ENCODE measurements at places on chromosomes 6 and 20. TPM values are rescaled to one million over a fixed set of nuclear protein-coding genes. Genes with fewer than 3 reads are reported as not detected.

The DEFB124 gene
- total RNA-seq = not detected

The LYRM2 gene
- total RNA-seq = 45.1 TPM

The SNAP91 gene
- total RNA-seq = 2.5 TPM

The B4GALT5 gene
- 25.1 TPM for total RNA-seq

The HLA-F gene
- total RNA-seq = 48.9 TPM

The TFAP2D gene
- not detected for total RNA-seq

The LAMA2 gene
- 149 TPM for total RNA-seq

The GPR6 gene
- total RNA-seq = not detected

The PROCR gene
- total RNA-seq = 3.4 TPM

The NKX2-2 gene
- total RNA-seq = not detected

The ANKRD60 gene
- not detected for total RNA-seq

The PLG gene
- total RNA-seq = not detected

GRCh38 chr6:3194535-3195419, 32.7 kb downstream of the TUBB2B start:
- H3K36me3 ChIP-seq = no peaks in the 10 kb centered on the region
- DNase-seq = no peak
- H3K27me3 ChIP-seq = no peaks in the 10 kb centered on the region
- peaks cover 14% of the 10 kb centered on the region for H3K4me1 ChIP-seq
- H3K4me3 ChIP-seq = no peak overlapping the region
- H3K27ac ChIP-seq = peak overlapping the region; percentile 68

- H3K27ac ChIP-seq = no peak overlapping the region
- no peak overlapping the region for H3K4me3 ChIP-seq
- no peak for DNase-seq
- no peaks in the 10 kb centered on the region for H3K36me3 ChIP-seq
- no peaks in the 10 kb centered on the region for H3K4me1 ChIP-seq
Measured at GRCh38 chr6:52351879-52352238, 10.1 kb upstream of the PAQR8 start.

DNA sequence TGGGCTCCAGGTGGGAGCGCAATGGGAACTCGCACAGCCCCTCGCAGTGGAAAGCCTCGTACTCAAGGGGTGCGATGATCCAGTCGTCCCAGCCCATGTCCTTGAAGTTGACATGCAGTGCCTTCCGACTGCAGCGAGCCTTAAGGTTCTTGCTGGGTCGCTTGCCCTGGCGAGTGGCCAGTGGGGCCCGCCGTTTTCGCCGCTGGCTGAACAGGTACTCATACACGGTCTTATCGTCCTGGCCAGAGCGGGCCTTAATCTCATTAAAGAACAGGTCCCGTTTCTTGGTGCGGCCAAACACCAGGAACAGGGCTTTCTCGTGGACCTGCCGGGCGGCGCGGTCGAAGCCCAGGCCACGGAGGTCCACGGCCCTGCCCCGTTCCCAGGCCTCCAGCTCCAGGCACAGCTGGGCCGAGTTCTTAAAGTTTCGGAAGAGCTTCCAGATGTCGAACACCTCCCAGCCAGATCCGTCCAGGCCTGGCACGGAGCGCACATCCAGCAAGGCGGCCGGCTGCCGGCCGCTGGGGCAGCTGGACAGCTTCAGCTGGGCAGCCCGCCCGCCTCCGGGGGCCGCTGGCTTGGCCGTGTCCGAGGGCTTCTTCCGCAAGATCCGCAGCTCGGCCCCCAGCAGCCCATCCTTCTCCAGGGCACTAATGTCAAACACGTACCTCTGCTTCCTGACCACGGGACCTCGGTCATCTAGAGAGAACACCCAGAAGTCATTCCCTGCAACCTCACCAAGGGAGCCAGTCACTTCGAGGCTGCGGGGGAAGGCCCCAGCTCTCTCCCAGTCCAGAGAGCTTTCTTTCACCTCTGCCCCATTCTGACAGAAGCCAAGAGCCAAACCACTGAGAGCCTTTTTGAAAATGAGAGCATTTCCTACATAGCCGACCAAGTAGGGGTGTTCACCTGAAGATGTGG, 3.7 kb downstream of the GDF5 start:
- peak; percentile 17 for DNase-seq
- no peaks in the 10 kb centered on the region for H3K36me3 ChIP-seq
- no peaks in the 10 kb centered on the region for H3K4me1 ChIP-seq
- no peak overlapping the region for H3K4me3 ChIP-seq
- no peak overlapping the region for H3K27ac ChIP-seq
- no peaks in the 10 kb centered on the region for H3K27me3 ChIP-seq

GRCh38 chr6:130671577-130671976, 155.6 kb upstream of the SMLR1 start:
- peak; percentile 25 for DNase-seq
- H3K4me1 ChIP-seq = peaks cover 7% of the 10 kb centered on the region
- H3K36me3 ChIP-seq = no peaks in the 10 kb centered on the region
- no peaks in the 10 kb centered on the region for H3K27me3 ChIP-seq
- no peak overlapping the region for H3K27ac ChIP-seq
- H3K4me3 ChIP-seq = no peak overlapping the region

DNA sequence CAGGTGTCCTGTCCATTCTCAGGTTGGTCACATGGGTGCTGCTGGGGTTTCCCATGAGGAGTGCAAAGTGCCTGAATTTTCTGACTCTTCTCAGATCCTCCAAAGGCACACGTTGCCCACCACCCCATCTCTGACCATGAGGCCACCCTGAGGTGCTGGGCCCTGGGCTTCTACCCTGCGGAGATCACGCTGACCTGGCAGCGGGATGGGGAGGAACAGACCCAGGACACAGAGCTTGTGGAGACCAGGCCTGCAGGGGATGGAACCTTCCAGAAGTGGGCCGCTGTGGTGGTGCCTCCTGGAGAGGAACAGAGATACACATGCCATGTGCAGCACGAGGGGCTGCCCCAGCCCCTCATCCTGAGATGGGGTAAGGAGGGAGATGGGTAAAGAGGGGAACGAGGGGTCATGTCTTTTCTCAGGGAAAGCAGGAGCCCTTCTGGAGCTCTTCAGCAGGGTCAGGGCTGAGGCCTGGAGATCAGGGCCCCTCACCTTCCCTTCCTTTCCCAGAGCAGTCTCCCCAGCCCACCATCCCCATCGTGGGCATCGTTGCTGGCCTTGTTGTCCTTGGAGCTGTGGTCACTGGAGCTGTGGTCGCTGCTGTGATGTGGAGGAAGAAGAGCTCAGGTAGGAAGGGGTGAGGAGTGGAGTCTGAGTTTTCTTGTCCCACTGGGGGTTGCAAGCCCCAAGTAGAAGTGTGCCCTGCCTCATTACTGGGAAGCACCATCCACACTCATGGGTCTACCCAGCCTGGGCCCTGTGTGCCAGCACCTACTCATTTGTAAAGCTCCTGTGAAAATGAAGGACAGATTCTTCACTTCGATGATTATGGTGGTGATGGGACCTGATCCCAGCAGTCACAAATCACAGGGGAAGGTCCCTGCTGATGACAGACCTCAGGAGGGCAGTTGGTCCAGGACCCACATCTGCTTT, 2.0 kb downstream of the HLA-F start:
- H3K4me1 ChIP-seq = peaks cover 23% of the 10 kb centered on the region
- no peak overlapping the region for H3K27ac ChIP-seq
- DNase-seq = no peak
- H3K36me3 ChIP-seq = peaks cover 37% of the 10 kb centered on the region

GRCh38 chr6:45715508-45715803, 300.2 kb downstream of the CLIC5 start:
- peaks cover 6% of the 10 kb centered on the region for H3K4me1 ChIP-seq
- H3K4me3 ChIP-seq = no peak overlapping the region
- no peak overlapping the region for H3K27ac ChIP-seq

DNA sequence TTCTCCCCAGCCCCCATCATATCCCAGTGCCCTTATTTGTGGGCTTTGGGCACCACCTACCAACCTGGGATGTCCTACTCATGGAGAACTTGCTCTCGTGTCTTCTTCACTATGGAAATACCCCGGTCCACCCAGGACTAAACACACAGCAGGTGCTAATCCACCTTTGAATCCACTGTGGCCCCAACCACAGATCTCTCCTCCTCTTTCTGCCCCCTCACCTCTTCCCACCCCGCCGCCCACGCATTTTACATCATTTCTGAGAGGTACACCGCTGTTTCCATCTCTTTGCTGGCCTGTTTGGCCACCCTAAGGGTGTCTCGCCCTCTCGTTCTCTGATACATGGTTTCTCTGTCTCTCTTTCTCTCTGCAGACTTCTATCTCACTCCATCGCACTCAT, 82.5 kb upstream of the CTNNBL1 start:
- H3K27me3 ChIP-seq = no peaks in the 10 kb centered on the region
- H3K36me3 ChIP-seq = no peaks in the 10 kb centered on the region
- no peaks in the 10 kb centered on the region for H3K4me1 ChIP-seq
- H3K27ac ChIP-seq = no peak overlapping the region
- H3K4me3 ChIP-seq = no peak overlapping the region
- DNase-seq = no peak

DNA sequence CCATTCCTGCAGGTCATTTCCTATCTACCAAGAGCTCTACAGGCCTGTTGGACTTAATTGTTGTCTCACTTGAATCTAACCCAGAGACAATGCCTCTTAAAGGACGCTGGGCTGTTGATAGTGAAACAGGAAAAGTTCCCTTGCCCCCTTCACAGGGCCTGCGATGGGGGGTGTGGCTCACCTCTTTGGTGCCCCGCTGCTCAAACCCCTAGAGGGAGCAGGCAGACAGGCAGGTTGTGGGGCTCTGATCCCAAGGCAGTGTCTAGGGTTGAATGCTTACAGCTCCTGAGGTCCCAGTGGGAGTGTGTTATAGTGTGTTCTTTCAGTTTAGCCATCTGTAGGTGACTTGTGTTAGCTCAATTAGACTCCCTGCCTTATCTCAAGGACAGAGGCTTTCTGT, 68.0 kb downstream of the OTOR start:
- no peaks in the 10 kb centered on the region for H3K36me3 ChIP-seq
- H3K27me3 ChIP-seq = peaks cover 16% of the 10 kb centered on the region
- H3K4me3 ChIP-seq = no peak overlapping the region

GRCh38 chr6:140979642-140980091, 1153.1 kb upstream of the GJE1 start:
- no peaks in the 10 kb centered on the region for H3K27me3 ChIP-seq
- H3K36me3 ChIP-seq = no peaks in the 10 kb centered on the region

GRCh38 chr6:127879685-127880084, 21.2 kb downstream of the THEMIS start:
- H3K4me1 ChIP-seq = no peaks in the 10 kb centered on the region
- H3K36me3 ChIP-seq = no peaks in the 10 kb centered on the region
- no peak for DNase-seq
- H3K27me3 ChIP-seq = no peaks in the 10 kb centered on the region
- no peak overlapping the region for H3K27ac ChIP-seq

DNA sequence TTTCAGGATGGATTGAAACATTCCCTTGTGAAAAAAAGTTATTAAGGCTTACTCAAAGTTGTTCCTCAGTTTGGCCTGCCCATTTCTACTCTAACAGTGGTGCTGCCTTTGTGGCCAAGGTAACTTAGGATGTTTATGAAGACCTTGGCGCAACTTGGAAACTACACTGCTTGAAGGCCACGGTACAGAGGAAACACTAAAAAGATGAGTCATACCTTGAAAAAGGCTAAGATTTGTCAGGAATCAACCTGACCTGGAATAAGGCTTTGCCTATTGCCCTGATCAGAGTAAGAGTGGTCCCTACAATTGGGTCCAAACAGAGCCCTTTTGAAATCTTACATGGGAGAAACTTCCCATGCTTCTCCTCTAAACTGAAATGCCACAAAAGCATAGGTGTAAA, 119.9 kb upstream of the MOCS1 start:
- H3K36me3 ChIP-seq = no peaks in the 10 kb centered on the region
- H3K27ac ChIP-seq = no peak overlapping the region
- no peak overlapping the region for H3K4me3 ChIP-seq

DNA sequence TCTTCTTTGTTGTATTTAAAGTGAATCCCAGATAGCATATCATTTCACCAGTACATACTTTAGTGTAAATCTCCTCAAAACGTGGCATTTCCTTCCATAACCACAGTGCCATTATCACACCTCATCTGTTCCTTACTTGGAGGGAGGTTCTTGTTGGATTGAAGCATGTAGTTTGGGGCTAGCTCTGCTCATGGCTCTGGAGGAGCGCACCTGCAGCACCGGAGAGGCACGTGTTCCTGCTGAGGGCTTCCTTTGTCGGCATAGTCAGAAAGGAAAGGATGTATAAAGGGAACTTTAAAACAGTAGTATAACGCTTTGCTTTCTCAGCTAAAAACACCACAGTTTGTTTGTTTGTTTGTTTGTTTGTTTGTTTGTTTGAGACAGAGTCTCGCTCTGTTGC, 121.7 kb upstream of the TMEM181 start:
- no peak overlapping the region for H3K4me3 ChIP-seq
- no peaks in the 10 kb centered on the region for H3K27me3 ChIP-seq
- no peak for DNase-seq
- H3K27ac ChIP-seq = no peak overlapping the region

GRCh38 chr6:32298632-32299336, 72.9 kb downstream of the TSBP1 start:
- no peaks in the 10 kb centered on the region for H3K4me1 ChIP-seq
- H3K36me3 ChIP-seq = no peaks in the 10 kb centered on the region
- H3K27me3 ChIP-seq = peaks cover 9% of the 10 kb centered on the region
- no peak overlapping the region for H3K4me3 ChIP-seq
- H3K27ac ChIP-seq = no peak overlapping the region

DNA sequence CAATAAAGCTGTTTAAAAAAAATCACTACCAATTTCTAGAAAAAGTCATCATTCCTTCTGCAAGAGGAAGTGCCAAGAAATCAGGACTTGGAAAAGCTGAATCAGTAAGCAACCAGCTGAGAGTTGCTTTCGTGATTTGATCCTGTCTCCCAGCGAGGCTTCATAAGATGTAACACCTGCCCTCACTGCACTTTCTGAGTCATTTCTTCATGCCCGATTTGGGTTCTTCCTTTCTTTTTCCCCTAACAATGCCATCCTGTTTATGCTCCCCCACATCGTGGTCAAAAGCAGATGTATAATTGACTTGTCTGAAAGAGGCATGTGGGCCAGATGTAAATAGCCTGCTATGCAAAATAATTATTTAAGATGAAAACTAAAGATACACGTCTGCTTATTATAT, 52.1 kb downstream of the RIPOR2 start:
- no peak overlapping the region for H3K27ac ChIP-seq
- H3K27me3 ChIP-seq = no peaks in the 10 kb centered on the region
- H3K36me3 ChIP-seq = peaks cover 6% of the 10 kb centered on the region
- H3K4me1 ChIP-seq = peaks cover 12% of the 10 kb centered on the region

DNA sequence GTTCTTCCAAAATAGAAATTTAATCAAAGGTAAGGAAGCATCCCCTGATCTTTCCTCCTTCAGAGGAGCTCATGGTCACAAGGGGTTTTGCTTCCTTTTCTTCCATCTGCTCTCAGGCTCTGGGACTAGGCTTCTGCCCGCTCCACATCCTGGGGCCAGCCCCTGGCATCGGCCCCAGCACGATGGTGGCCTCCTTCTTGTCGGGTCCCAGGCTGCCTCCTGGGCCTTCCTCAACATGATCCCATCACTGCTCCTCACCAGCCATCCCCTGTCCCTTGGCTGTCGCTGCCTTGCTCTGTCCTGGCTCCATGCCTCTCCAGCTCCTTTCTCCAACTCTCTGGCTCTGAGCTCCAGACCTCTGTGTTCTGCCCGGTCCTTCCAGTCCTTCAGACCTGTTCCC, 4.1 kb downstream of the PHACTR3 start:
- H3K4me3 ChIP-seq = no peak overlapping the region
- DNase-seq = no peak
- peaks cover 15% of the 10 kb centered on the region for H3K27me3 ChIP-seq

DNA sequence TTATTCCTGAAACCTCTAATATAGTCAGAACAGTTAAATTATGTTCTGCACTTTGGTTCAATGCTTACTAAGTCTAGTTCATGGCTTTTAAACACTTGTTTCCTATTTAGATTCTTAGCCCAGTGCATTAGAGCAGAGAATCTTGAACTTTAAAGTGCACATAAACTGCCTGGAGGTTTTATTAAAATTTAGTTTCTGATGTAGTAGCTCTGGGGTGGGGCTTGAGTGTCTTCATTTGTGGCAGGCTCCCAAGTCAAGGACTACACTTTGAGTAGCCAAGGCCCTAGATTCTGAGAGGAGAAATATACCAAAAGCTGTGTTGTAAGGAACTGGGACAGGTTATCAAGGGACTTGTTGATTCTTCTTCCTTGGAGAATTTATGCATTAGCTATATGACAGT, 1604.2 kb downstream of the KHDRBS2 start:
- no peaks in the 10 kb centered on the region for H3K4me1 ChIP-seq
- no peak overlapping the region for H3K27ac ChIP-seq
- no peak overlapping the region for H3K4me3 ChIP-seq
